ENCODE measurements at places on chromosomes 4 and X. TPM values are rescaled to one million over a fixed set of nuclear protein-coding genes. Genes with fewer than 3 reads are reported as not detected.

- no peak for DNase-seq
These were observed 85.0 kb downstream of the RCHY1 start for GRCh38 chr4:75429208-75429607.

The LDB2 gene
- total RNA-seq = not detected

GRCh38 chr4:22237846-22238494, 277.9 kb downstream of the ADGRA3 start:
- no peak for DNase-seq

- DNase-seq = peak; percentile 99
These were observed at the start of gene ANAPC4 for GRCh38 chr4:25376754-25377571. Gene ANAPC4 (plus strand): TSS chr4:25377263. CDS start chr4:25377428, 165 bp downstream.

The TCEAL7 gene
- not detected for total RNA-seq

DNA sequence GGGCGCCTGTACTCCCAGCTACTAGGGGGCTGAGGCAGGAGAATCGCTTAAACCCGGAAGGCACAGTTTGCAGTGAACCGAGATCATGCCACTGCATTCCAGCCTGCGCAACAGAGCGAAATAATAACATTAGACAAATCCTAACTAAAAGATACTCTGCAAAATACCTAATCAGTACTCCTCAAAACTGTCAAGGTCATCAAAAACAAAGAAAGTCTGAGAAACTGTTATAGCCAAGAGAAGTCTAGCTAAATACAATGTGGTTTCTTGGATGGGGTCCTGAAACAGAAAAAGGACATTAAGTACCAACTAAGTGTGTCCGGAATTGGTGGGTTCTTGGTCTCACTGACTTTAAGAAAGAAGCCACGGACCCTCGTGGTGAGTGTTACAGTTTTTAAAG, 14.6 kb upstream of the ACSL4 start:
- DNase-seq = no peak

- DNase-seq = peak; percentile 31
These were observed 13.6 kb downstream of the EXOC1 start for GRCh38 chr4:55866973-55867574.

DNA sequence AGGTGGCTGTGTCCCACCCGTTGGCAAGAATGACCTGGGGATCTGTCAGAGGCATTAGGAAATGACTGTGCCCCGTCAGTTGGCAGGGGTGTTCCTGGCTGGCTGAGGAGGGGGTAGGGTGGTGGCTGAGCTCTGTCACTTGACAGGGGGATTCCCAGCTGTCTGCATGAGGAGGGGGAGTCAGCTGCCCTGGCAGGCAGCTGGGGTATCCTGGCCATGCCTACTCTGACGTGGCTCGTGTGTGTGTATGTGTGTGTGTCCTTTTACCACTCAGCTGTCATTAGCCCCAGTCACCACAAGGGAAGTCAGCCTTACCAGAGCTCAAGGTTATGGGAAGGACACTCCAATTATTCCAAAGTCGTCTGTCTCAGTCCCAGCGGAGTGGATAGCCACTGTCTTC, 93.2 kb downstream of the EFNB1 start:
- no peak for DNase-seq

GRCh38 chrX:24277405-24277804, 36.5 kb downstream of the SUPT20HL2 start:
- no peak for DNase-seq

DNA sequence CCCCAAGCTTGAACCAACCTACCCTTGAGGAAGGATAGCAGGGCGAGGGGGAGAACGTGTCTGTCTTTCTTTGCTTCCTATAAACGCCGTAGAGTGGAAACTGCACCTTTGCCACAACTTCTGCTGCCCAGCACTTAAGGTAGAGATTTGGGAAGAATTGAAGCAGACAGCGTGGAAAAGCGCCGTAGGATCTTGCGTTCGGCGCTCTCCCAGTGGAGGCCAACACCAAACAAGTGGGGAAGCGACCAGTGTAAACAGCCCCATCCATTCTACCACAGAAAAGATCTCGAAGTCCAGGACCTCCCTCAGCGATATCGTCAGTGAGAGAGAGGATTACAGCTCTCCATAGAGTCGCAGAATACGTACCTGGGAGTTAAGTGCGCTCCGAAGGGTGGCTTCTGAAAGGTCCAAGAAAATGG, 3.9 kb upstream of the NKX6-1 start:
- no peak for DNase-seq

- no peak for DNase-seq
These were observed 105.2 kb upstream of the FGF16 start for GRCh38 chrX:77342004-77342403.

DNA sequence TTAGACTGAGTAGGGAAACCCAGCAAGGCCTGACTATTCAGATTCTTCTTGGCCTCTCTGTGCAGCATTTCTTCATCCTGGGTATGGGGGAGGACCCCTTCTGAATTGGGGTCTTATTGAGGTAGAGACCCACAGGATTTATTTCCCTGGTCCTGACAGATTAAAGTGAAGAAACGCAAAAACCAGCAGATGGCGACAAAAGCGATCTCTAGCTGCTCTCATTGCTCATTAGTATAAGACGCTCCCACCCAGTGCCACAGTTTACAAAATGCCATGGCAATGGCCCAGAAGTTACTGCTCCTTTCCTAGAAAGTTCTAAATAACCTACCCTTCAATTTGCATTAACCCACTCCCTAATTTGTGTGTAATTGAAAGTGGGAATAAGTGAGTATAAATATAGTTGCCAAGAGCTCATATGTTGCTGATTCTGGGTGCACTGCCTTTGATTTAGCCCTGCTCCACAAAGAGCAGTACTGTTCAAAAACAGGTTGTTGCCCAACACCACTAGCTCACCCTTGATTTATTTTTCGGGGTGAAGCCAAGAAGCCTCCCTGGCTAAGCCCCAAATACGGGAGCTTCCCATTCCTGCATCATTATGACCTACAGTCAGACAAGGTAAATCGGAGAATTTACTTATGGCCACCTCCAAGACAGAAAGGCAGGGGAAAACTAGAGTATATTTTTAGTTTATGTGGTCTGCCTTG, 3.7 kb upstream of the BEX4 start:
- peak; percentile 62 for DNase-seq

- DNase-seq = peak; percentile 52
These were observed 209.3 kb downstream of the UGT8 start for GRCh38 chr4:114807759-114808404.

All from activated CD8-positive, alpha-beta T cell treated with anti-CD3 and anti-CD28 coated beads, Interleukin-2, amount 10 ng/mL, durations not matched to agents 7 days and 5 days (primary cell).